ENCODE measurements at places on chromosomes 4 and X. TPM values are rescaled to one million over a fixed set of nuclear protein-coding genes. Genes with fewer than 3 reads are reported as not detected.

GRCh38 chr4:143089847-143090246 lies 94.9 kb upstream of the USP38 start:
- no peak overlapping the region for H3K4me3 ChIP-seq
- no peak overlapping the region for H3K27ac ChIP-seq
- H3K36me3 ChIP-seq: no peaks in the 10 kb centered on the region
- no peaks in the 10 kb centered on the region for H3K27me3 ChIP-seq

DNA sequence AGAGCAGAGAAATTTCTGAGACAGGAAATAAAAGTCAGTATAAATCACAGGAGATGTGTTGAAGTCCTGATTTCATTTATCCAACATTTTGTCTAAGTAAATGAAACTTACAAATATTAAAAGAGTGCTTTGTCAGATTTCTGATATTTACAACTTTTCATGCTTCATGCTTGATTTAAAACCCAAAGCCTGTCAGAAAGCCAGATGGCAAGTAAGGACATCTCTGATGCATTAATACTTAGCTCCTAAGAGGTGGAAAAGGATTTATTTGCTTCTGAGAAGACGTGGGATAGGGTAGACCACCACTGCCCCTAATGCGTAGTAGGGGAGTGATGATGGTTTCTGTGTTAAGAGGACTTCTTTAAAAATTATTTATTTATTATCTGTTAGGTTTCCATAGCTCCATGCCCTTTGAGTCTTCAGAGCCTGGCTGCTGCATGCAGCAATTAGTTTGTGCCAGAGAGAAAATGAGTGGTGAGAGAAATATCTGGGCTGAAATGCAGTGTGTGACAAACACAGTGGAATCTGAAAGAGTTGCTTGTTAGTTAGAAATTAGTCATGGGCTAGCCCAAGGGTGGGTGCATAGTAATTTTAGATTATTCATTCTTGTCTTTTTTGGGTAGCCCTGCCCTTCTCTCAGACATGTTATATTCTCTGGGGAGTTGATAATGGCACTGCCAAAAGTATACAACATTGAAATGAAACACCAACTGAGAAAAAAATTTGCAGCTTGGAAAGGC lies 333.8 kb downstream of the C4orf33 start:
- H3K27ac ChIP-seq: no peak overlapping the region
- no peak for DNase-seq
- no peaks in the 10 kb centered on the region for H3K4me1 ChIP-seq
- no peak overlapping the region for H3K4me3 ChIP-seq
- no peaks in the 10 kb centered on the region for H3K27me3 ChIP-seq

GRCh38 chrX:68249903-68250302 lies 183.4 kb downstream of the OPHN1 start:
- no peaks in the 10 kb centered on the region for H3K36me3 ChIP-seq

DNA sequence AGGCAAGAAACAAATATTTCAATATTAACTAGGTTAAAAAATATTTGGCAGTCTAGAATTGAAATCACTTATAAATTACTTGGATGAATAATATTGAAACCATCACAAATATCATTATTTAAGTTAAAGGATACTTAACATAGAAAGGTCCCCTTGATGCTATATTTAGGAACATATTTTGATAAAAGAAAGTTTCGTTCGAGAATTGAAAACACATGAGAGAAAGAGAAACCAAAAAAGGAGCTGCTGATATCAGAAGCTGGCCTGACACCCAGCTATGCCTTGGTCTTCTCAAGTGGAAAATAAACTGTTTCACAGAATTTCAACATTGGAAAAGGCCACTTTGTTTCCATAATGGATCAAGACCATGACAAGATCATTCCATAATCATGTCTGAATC lies 762.4 kb downstream of the DMD start:
- DNase-seq: no peak
- no peak overlapping the region for H3K27ac ChIP-seq
- H3K4me1 ChIP-seq: no peaks in the 10 kb centered on the region

DNA sequence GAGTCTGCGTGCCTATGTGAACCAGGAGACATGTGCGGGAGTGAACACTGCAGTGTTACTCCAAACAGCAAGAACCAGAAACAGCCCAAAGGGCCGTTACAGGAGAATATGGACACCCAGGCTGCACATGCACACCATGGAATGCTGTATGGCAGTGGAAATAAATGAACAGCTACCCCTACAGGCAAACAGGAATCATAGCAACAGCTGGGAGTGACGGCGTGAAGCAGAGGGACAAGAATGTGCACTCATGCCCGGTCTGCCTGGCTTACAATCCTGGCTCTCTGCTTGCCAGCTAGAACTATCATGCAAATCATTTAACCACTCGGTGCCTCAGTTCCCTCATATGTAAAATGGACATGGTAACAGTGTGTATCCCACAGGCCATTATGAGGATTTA lies 16.6 kb downstream of the GPKOW start:
- no peaks in the 10 kb centered on the region for H3K4me1 ChIP-seq
- H3K36me3 ChIP-seq: no peaks in the 10 kb centered on the region
- no peak overlapping the region for H3K27ac ChIP-seq
- no peaks in the 10 kb centered on the region for H3K27me3 ChIP-seq
- DNase-seq: no peak

DNA sequence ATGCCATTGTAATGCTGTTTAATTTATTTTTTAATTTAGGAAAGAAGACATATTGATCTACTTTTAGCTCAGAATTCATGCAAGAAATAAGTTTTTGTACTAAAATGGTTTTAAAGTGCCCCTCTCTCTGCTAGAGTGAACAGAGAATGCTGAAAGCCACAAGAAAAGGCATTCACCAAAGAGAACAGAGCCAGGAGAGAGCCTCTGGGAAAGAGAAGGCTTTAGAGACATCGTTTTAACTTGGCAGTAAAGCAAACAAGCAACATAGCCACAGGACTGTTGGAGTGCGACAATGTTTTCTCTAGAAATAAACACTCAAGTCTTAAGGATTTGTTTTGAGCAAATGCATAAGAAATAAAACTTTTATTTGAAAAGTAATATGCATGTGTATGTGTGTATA lies 484.1 kb upstream of the CPEB2 start:
- H3K27me3 ChIP-seq: no peaks in the 10 kb centered on the region
- no peak overlapping the region for H3K4me3 ChIP-seq
- H3K27ac ChIP-seq: no peak overlapping the region

GRCh38 chrX:139784807-139785206 lies 76.8 kb upstream of the MCF2 start:
- no peaks in the 10 kb centered on the region for H3K4me1 ChIP-seq
- H3K4me3 ChIP-seq: no peak overlapping the region
- DNase-seq: no peak
- no peaks in the 10 kb centered on the region for H3K36me3 ChIP-seq
- no peak overlapping the region for H3K27ac ChIP-seq

The EREG gene
- total RNA-seq: 0.51 TPM

DNA sequence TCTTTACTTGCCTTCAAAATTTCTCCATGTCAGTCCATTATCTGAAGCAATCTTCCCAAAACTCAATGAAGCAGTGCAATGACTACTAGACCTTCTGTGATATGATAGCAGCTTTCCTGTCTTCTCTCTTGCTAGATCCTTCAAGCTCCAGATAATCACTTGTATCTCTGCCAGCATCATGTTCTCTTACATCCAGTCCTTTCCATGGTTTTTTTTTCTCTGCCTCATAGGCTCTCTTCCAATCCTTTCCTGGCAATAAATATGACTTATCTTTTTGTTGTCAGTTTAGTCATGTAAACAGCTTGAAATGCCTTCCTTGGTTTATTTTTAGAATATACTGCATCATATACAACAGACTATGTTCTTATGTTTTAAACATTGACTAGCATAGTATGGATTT lies 193.5 kb downstream of the CFAP299 start:
- H3K4me3 ChIP-seq: no peak overlapping the region
- no peak overlapping the region for H3K27ac ChIP-seq
- no peak for DNase-seq
- no peaks in the 10 kb centered on the region for H3K27me3 ChIP-seq
- no peaks in the 10 kb centered on the region for H3K4me1 ChIP-seq

- H3K4me3 ChIP-seq: no peak overlapping the region
- H3K4me1 ChIP-seq: no peaks in the 10 kb centered on the region
- no peaks in the 10 kb centered on the region for H3K27me3 ChIP-seq
- H3K36me3 ChIP-seq: no peaks in the 10 kb centered on the region
These were observed 4.2 kb upstream of the OTUD5 start for GRCh38 chrX:48961585-48962091.

DNA sequence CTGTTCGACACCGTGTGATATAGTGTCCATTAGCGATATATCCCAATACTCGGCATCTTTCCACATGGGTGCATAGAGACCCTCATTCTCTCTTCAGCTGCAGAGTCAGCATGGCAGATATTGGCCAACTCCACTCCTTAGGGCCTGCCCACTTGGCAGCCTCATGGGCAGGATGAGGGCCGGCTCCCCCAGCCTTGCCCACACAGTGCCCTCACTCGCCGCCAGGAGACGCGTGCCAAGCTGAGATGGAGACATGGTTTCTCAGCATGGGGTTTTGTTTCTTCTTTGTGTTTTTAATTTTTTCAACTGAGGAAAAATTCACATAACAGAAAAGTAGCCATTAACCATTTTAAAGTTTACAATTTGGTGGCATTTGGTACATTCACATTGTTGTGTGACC lies 5.3 kb upstream of the PLXNA3 start:
- no peak for DNase-seq
- no peaks in the 10 kb centered on the region for H3K4me1 ChIP-seq
- H3K27me3 ChIP-seq: no peaks in the 10 kb centered on the region
- H3K27ac ChIP-seq: no peak overlapping the region

GRCh38 chr4:126895988-126896570 lies 736.7 kb upstream of the INTU start:
- DNase-seq: no peak
- no peaks in the 10 kb centered on the region for H3K4me1 ChIP-seq
- H3K36me3 ChIP-seq: no peaks in the 10 kb centered on the region
- H3K27ac ChIP-seq: no peak overlapping the region
- no peak overlapping the region for H3K4me3 ChIP-seq
- no peaks in the 10 kb centered on the region for H3K27me3 ChIP-seq

GRCh38 chr4:106806158-106806797 lies 229.8 kb downstream of the DKK2 start:
- no peaks in the 10 kb centered on the region for H3K36me3 ChIP-seq
- H3K4me3 ChIP-seq: no peak overlapping the region
- H3K27me3 ChIP-seq: no peaks in the 10 kb centered on the region
- no peaks in the 10 kb centered on the region for H3K4me1 ChIP-seq
- no peak for DNase-seq

The GCNA gene
- 1.4 TPM for total RNA-seq

DNA sequence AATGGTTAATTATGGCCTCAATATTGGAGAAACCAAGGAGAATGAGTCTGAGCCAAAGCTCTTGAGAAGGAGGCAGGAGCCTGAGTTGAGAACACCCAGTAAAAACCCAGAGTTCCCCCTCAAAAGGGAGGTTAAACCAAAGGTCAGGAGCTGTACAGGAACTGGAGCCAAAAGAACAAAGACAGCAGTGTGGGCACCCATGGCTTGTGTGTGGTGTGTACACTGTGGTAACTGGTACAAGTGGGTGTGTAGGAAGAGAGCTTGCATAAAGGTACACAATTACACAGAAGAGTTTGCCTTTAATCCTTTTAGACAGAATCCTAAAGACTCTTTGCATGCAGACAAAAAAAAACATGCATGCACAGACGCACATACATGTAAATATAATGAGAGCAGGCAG lies 87.1 kb downstream of the IGSF1 start:
- no peak for DNase-seq
- H3K27me3 ChIP-seq: no peaks in the 10 kb centered on the region
- no peaks in the 10 kb centered on the region for H3K36me3 ChIP-seq
- H3K4me3 ChIP-seq: no peak overlapping the region
- H3K27ac ChIP-seq: no peak overlapping the region

The CENPE gene
- 4.5 TPM for total RNA-seq

DNA sequence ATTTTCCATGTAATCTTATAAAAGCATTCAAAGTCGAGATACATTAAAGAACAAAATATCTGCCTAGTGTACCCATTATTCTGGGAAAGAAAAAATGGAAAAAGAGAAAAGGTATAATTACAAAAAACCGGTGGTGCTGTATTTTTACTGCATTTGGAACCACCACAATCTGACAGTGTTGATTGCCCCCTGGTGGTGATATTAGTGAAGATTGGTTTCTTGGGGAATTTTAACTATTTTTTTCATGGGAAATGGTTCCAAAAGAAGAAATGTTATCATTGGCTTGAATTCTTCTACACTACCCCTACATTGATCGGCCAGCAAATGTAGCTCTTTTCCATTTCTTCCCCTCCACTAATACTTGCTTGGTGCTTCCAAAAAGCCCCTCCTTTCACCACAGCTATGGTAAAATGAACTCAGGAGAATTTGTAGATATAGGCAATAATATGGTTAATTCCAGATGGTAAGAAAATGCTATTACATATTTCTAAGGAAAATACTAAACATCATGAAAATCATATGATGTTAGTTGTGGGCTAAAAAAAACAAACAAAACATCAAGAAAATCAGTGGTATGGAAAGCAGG lies 50.0 kb downstream of the COX18 start:
- H3K36me3 ChIP-seq: no peaks in the 10 kb centered on the region
- H3K4me3 ChIP-seq: no peak overlapping the region
- H3K4me1 ChIP-seq: no peaks in the 10 kb centered on the region
- no peaks in the 10 kb centered on the region for H3K27me3 ChIP-seq
- peak; percentile 11 for DNase-seq

- H3K36me3 ChIP-seq: no peaks in the 10 kb centered on the region
- DNase-seq: no peak
- H3K27me3 ChIP-seq: no peaks in the 10 kb centered on the region
- no peak overlapping the region for H3K27ac ChIP-seq
These were observed 167.6 kb upstream of the ANK2 start for GRCh38 chr4:112881842-112882241.

The RS1 gene
- total RNA-seq: not detected
